Sigmoid colon (tissue), 7 donors: ENCODE measurements at places on chromosomes 11 and 22. TPM values are rescaled to one million over a fixed set of nuclear protein-coding genes. Genes with fewer than 3 reads are reported as not detected.

DNA sequence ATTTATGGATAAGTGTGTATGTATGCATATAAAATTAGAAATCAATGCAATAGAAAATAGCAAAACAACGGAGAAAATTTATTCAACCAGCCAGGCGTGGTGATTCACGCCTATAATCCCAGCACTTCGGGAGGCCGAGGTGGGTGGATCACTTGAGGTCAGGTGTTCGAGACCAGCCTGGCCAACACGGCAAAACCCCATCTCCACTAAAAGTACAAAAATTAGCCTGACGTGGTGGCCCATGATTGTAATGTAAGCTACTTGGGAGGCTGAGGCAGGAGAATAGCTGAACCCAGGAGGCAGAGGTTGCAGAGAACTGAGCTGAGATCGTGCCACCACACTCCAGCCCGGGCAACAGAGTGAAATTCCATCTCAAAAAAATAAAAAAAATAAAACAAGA, 5.5 kb downstream of the KRTAP5-6 start:
- DNase-seq = no peak

The GGTLC3 gene
- not detected for total RNA-seq

The DDTL gene
- total RNA-seq = not detected

GRCh38 chr11:2574553-2575535, 125.0 kb downstream of the KCNQ1OT1 start:
- peak; percentile 52 for DNase-seq

The DEFB131B gene
- total RNA-seq = not detected

DNA sequence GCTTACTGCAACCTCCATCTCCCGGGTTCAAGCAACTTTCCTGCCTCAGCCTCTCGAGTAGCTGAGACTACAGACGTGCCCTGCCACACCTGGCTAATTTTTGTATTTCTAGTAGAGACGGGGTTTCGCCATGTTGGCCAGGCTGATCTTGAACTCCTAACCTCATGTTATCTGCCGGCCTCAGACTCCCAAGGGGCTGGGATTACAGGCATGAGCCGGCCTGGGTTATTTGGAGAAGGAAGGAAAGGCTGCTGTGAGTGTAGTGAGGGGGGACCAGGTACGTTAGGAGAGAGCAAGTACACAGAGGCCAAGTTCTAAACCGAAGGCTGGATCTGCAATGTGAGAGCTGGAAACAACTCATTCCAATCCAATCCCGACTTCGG, 453 bp downstream of the BATF2 start:
- DNase-seq = no peak

- no peak for DNase-seq
Observed at GRCh38 chr22:27051407-27051806, 394.0 kb downstream of the MIAT start.

DNA sequence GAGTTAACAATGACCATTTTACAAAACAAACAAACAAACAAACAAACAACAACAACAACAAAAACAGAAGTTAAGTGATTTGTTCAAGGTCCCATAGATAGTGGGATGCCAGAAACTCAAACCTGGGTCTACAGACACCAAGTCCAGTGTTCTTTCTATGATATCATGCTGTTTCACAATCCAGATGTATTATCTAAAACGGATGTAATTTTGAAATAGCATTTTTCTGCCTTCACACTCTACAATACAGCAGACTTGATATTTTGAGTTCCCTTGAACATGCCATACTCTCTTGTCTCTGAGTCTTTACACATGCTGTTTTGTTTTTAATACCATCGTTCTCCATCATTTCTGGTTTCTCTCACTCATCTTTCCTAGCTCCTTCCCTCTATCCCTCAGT, 104.5 kb downstream of the RELT start:
- DNase-seq = no peak

GRCh38 chr22:45966320-45966894, 10.6 kb downstream of the WNT7B start:
- no peak for DNase-seq

The CCDC73 gene
- not detected for total RNA-seq

The PRR33 gene
- total RNA-seq = not detected

DNA sequence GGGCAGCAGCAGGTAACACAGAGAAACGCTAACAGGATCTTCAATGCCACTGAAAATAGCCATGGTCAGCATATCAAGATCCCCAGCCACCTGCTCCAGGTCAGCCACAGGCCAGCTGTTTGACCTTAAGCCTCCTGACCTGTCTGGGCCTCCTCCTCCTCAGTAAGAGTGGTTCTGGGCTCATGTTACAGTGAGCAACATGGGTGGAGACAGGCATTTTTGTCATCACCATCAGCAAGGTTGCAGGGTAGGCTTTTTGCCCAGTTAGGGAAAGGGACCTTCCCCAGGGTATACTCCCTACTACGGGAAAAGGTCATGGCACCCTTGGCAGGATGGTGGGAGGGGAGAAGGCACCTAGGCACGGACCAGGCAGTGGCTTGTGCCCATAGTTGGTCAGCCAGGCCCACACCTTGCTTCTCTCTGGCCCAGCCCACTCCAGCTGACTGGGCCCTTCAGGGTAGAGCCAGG, 131.8 kb upstream of the PARVA start:
- DNase-seq = no peak

DNA sequence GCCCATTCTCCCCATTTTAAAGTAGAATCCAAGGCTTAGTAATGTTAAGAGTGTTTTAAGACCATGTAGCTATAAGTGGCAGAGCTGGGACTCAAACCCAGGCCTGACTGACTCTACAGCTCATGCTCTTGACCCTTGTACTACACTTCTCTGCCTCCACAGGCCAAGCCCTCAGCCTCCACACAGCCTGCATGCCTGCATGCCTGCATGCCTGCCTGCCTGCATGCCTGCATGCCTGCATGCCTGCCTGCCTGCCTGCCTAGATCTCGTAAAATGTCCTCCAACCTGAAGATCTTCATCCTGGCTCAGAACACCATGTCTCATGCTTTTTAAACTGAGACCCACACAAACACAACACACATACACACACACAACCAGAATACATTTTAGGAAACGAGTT, 18.6 kb downstream of the TBC1D10A start:
- no peak for DNase-seq

DNA sequence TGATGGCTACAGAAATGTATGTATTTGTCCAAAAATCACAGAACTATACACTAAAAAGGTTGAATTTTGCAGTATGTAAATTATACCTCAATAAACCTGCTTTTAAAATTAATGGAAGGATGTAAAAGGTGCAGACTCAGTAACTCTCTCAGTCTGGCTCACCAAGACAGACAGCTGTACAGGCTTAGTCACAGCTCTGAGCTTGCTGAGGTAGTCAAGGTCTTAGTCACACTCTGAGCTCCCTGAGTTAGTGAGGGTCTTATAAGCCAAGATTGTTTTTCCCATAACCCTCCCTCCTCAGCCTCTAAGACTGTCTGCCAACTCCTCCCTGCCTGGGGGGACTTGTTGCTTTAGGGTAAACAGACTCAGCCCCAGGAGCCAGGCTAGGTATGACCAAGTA, 59.3 kb upstream of the IZUMO1R start:
- no peak for DNase-seq

DNA sequence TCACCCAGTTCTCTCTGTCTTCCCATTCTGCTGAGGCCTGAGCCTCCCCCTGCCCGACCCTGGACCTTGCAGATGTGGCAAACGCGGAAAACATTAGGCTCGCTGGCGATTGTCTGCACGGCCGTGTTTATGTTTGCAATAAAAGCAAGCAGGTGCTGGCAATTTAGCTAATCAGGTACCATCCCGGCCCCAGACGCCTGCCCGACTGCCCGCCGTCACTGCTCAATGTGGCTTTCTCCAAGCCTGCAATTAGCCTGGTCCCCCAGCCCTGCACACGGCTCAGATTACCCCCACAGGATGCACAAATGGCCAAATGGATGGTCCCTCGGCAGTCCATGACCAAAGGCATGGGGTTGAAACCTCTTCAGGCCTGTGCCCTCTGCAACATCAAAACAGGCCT, 259.7 kb downstream of the MN1 start:
- DNase-seq = no peak

GRCh38 chr22:32618441-32619140, 144.0 kb downstream of the FBXO7 start:
- peak; percentile 90 for DNase-seq

DNA sequence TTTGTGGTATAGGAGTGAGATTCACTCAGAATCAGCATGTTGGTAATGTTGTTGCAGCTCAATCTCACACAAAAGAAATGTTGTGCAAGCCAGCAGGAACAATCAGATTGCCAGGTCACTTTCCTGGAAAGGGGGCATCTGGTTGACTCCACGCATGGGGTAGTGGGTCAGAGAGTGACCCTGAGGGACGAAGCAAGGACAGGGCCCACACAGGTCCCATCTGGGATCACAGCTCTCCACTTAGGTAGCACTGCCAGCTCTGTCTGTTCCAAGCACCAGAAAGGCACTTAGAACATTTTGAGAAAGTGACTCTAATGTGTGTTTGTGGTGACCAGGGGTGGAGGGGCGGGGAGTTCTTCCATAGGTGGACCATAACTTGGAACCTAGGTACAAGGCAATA, 109.5 kb downstream of the RASSF10 start:
- no peak for DNase-seq

DNA sequence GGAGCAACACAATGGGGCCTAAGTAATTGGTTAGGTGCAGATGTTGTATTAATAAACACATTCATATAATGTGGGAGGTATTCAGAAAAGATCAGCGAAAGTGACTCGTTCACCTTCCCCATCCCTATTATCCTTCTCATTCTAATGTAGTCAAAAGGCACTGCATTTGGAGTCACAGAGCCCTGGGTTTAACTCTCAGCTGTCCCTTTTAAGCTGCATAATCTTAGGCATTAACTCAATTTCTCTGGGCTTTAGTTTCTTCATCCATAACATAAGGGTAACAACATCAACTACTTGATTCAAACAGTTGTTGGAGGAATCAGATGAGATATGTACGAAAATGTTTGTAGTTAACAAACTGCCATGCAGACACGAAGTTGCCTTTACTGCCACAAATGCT, 187.6 kb upstream of the PITPNB start:
- DNase-seq = no peak

DNA sequence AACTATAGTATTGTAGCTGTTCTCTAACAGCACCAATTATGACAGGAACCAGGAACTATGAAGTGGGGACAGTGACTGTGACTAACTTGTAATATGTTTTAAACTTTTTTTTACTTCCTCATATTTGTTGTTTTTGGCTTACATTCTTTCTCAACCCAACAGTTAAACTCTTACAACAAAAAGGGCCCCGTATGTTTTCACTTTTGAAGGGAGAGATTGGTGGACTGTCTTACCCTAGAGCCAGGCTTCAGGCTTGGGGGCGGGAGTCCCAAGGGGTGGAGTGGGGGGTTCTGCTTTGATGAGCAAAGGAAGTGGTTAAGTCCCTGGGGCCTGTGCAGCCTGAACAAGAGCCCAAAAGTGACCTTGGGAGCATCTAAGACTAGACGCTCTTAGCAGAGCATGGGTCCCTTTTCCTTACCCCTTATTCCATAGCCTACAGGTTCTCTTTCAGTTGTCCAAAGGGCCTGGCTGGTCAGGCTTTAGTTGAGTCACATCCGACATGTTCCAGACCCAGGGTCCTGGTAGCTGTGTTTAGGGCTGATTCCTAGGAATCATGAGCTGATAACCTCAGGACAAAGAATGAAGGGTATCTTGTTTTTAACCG, 38.8 kb downstream of the STIM1 start:
- DNase-seq = no peak

The WT1 gene
- total RNA-seq = 0.81 TPM

GRCh38 chr22:35089139-35089538, 23.2 kb downstream of the ISX start:
- DNase-seq = no peak

DNA sequence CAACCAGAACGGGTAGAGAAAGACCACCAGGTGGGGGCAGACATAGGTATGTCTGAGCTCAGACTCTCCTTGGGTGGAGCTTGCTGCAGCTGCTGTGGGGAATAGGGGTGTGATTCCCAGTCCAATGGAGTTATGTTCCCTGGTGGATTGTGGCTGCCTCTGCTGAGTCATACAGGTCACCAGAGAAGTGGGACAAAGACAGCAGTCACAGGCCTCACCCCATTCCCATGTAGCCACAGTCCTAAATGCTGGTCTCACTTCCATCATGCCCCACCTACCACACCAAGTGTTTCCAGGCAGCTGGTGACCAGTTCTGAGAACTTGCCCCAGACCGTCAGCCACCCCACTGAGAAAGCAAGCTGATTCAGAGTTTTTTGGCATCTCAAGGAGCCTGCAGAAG, 17.5 kb downstream of the OR52E5 start:
- no peak for DNase-seq

The KCNK4 gene
- not detected for total RNA-seq

DNA sequence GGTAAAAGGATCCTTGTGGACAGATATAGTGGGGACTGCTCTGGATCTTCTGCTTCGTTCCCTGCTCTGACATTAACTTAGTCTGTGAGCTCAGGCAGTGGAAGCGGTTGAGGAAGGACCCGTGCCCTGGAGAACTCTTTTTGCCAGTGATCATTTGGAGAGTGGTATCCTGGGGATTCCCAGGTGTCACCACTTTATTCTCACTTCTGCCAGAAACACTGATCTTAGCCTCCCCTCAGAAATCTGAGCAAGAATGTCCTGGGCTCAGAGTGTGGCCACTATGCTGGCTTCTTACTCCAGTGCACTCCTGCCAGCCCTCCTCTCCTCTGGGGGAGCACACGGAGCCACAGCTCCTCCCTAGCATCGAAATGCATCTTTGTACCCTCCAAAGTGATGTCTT, 7.6 kb upstream of the PHOX2A start:
- no peak for DNase-seq

The SPDYC gene
- not detected for total RNA-seq

The CCDC87 gene
- total RNA-seq = 0.16 TPM

DNA sequence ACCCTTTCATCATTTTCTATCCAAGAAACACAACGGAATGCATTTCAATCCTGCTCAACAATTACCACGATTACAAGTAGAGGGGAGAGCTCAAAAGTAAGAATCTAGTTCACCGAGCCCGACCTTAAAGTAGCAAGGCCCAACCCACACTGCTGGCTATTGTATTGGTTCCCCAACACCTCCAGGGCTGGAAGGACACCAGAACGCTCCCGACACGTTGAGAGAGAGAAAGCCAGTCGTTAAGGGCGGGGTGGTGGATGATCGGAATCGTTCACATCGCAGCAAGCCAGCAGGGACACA, 690 bp downstream of the CKAP5 start:
- no peak for DNase-seq

GRCh38 chr11:59336931-59337330, 21.8 kb upstream of the OR5AN1 start:
- no peak for DNase-seq

The RBFOX2 gene
- total RNA-seq = 164 TPM

DNA sequence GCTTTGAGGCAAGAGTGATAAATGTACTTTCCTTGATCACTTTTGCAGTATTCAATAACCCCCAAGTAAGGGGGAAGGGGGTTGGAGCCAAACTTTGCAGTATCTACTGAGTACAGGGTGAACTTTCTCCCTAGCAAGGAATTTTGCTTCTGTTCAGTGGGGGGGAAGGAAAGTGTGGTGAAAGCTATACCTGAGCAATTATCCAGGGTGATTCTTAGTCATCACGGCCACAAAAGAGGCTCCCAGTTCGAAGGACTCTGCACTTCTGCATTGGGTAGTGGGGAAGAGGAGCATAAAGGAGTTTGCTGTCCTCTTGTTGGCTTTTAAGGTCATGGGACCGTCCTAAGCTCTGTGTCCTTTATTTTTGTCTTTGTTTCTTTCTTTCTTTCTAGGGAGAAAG, 346.5 kb upstream of the SYN3 start:
- DNase-seq = no peak
